ENCODE measurements at places on chromosomes 12 and 14.
A peak's percentile ranks its signal among the peaks of the same experiment; 100 is the strongest.

DNA sequence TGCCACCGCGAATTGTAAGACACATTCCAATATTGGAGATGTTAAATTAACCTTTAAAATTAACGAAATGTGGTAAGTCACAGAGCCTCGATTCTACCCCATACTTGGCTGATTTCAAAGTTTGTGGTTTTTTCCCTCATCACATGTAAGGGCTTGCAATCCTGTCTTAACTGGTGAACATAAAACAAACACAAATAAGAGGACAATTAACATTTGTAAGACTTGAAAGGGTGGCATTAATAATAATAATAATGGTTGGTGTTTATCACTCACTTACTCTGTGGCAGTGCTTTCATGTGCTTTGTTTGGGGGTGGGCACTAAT is 26.6 kb downstream of the PPFIBP1 start:
- DNase-seq, result no peak

GRCh38 chr12:69999561-69999960 is 174.5 kb downstream of the MYRFL start:
- no peak for DNase-seq

DNA sequence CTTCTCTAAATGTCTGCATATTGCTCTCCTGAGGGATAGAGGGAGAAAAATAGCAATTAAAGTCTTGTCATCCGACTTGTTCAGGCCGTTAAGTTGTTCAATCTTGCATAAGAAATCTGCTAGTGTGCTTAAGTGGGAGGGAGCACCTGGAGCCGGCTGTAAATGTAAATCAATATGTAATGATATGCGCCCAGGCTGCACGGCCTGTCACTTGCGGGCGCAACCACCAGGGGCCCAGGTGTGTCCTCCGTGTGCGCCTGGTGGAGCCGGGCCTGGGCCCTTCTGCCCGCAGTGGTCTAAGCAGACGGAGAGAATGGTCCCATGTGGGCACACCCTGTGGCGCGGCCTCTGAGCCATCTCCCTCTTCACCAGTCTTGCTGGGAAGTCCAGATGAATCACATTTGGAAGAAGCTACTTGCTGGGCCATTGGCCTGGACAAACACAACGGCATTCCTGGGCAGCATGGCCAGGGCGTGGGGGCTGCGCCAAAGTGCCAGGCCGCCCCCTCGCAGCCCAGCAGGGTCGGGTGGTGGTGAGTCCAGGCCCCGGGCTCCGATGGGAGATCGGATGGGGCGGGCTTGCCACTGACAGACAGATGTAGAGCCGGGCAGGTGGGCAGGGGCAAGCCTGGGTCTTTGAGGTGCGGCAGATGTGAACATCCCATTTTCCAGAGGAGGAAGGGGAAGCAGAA is 193.3 kb upstream of the C14orf180 start:
- no peak for DNase-seq

GRCh38 chr12:56766535-56766934 is 3.4 kb downstream of the HSD17B6 start:
- DNase-seq, result no peak

DNA sequence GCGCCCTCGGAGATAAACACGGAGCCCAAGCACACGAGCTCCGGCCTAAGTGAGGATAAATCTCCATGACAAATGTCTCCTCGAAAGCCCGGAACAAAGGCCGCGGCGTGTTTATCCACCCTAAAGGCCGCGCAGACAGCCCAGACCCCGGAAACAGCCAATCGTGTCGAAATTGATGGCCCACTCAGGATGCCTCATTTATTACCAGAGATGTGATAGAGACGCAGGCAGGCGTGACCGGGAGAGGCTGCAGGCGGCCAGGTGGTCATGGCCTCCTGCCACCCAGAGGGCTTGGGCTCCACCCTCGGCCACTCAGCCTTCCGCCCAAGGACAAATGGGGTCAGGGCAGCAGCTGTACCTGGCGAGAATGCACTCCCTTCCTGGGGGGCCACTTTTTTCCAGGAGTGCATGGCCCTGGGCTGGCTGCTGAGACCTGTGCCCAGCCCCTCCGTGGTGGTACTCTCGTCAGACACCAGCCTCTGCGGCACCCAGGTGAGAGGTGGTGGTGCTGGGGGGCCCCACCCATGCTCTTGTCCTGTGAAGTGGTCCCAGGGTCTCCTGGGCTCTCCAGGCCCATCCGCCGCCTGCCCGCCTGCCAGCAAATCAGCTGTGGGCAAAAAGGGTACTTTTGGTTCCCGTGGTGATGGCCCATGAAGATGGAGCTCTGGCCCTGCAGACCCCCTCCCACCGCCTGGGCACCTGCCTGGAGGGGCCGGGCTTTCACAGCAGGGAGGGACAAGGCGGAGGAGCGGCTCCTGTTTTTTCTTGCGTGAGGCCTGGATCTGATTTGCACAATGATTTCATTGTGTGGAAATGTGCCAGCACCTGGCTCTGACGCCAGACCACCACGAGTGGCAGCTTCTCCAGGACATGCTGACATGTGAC is 211.5 kb upstream of the C14orf180 start:
- no peak for DNase-seq

DNA sequence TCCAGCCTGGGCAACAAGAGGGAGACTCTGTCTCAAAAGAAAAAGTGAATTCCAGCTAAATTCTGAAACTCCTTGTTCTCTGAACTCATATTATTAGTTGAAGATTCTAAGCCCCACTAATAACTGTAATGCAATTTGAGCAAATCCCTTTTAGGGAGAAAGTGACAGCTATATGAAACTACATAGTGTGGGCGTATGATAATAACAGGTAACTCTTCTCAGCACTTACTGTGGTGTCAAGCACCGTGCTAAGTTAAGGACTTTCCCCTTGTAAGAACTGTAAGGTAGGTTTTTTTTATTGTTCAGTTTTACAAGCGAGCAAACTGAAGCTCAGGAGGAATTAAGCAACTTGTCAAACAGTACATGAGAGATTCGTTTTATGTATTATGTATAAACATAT is 5.4 kb downstream of the ANKRD13A start:
- no peak for DNase-seq

GRCh38 chr14:103099733-103100280 is 5.3 kb downstream of the EXOC3L4 start:
- no peak for DNase-seq

DNA sequence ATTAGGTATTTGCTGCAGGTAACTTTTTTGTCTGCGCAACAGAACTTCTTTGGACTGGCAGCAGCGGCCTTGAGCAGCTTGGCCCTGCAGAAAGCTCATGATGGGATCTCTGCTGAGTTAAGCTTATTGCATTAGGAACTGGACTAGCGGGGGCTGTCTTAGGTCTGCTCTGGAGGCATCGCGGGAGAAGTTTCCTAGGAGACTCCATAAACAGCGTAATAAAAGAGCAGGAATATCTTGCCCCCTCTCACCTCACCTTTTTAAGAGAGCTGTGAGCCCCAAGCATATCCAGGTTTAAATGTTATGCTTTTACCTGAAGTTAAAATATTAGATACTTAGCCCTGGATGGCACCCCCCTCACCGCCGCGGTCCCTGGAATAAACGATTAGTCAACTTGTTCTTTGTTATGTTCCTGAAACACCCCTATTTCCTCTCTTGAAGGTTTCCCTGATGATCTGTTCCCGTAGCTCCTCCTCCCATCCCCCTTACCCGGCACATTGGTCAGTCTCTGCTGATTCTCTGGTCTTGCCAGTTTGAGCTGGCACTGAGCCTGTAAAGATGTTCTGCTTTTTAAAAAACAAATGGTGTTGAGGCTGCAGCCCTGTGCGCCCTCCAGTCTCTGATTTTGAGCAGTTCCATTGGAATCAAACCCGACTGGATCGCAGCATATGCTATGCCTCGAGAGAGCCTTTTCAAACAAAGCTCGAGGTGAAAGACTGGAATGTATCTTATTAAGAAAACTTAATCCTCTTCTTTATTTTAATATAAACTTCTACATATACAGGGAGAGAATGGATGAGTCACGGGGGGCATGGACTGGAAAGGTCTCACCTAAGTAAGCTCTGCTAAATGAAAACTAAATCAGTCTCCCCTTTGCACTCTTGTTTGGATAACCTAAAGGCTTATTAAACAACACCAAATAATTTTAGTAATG is 1.9 kb downstream of the MLXIP start:
- DNase-seq, result peak; percentile 71

- DNase-seq, result no peak
These were observed 18.1 kb downstream of the CLMN start for GRCh38 chr14:95301527-95302187.

GRCh38 chr12:32542428-32543229 is 136.5 kb upstream of the DNM1L start:
- no peak for DNase-seq

GRCh38 chr12:83865431-83865830 is 1047.2 kb downstream of the SLC6A15 start:
- no peak for DNase-seq

GRCh38 chr12:121580959-121581685 is at the start of gene KDM2B:
TSS of gene KDM2B (minus strand) at chr12:121581023. CDS start at chr12:121580911, 112 bp downstream.
- peak; percentile 48 for DNase-seq

- DNase-seq, result no peak
These were observed 22.3 kb upstream of the AMN1 start for GRCh38 chr12:31751085-31751484.

GRCh38 chr12:105907982-105908381 is 230.8 kb downstream of the NUAK1 start:
- DNase-seq, result no peak

- peak; percentile 75 for DNase-seq
These were observed 87.4 kb downstream of the B4GALNT3 start for GRCh38 chr12:546920-547845.
